Type B pancreatic cell (in vitro differentiated cells): ENCODE measurements at places on chromosomes 1 and 21. TPM values are rescaled to one million over a fixed set of nuclear protein-coding genes. Genes with fewer than 3 reads are reported as not detected.

FLVCR1 gene
- 20.5 and 22.0 TPM in 2 replicates for total RNA-seq

ROR1 gene
- total RNA-seq = 14.9 and 32.0 TPM in 2 replicates

CCDC27 gene
- not detected in 2 replicates for total RNA-seq

S100A11 gene
- total RNA-seq = 511 and 1,438 TPM in 2 replicates

CLCA1 gene
- total RNA-seq = 4.9 and 10.1 TPM in 2 replicates

RAB25 gene
- total RNA-seq = 97.9 and 294 TPM in 2 replicates

NBPF20 gene
- total RNA-seq = 2.0 and 4.3 TPM in 2 replicates

AMIGO1 gene
- total RNA-seq = 5.4 and 6.1 TPM in 2 replicates

OR2T4 gene
- total RNA-seq = not detected in 2 replicates

PIGV gene
- 13.3 and 15.3 TPM in 2 replicates for total RNA-seq

ANGPTL1 gene
- 0.43 and 17.9 TPM in 2 replicates for total RNA-seq

BOLA1 gene
- total RNA-seq = 15.6 and 20.1 TPM in 2 replicates

GJB3 gene
- 6.5 and 19.5 TPM in 2 replicates for total RNA-seq

CRYZ gene
- total RNA-seq = 17.3 and 25.8 TPM in 2 replicates

CYP4Z1 gene
- not detected in 2 replicates for total RNA-seq

PTCH2 gene
- 1.6 and 3.4 TPM in 2 replicates for total RNA-seq
